ENCODE measurements at places on chromosomes 6 and 20.
A peak's percentile ranks its signal among the peaks of the same experiment; 100 is the strongest.

GRCh38 chr6:146286961-146287360 lies 256.7 kb upstream of the RAB32 start:
- no peak for DNase-seq

- DNase-seq: no peak
These were observed 18.8 kb upstream of the RALGAPA2 start for GRCh38 chr20:20731000-20731944.

DNA sequence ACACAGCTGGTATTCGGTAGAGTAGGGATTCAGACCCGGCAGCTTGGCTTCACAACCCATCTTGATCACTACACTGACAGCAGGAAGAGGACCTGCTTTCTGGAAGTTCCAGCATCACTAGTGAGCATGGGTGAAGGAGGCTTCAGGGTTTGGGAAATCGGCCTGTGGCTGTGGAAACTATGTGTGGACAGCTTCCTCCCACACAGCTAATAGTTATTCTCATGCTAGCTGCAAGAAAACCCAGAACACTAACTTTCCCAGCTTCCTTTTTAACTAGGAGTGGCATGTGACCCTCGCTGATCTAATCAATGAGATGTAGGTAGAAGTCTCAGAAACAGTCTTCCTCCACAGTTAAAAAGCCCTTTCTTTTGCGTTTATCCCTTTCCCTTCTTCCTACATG lies 36.3 kb upstream of the SIRPA start:
- no peak for DNase-seq

DNA sequence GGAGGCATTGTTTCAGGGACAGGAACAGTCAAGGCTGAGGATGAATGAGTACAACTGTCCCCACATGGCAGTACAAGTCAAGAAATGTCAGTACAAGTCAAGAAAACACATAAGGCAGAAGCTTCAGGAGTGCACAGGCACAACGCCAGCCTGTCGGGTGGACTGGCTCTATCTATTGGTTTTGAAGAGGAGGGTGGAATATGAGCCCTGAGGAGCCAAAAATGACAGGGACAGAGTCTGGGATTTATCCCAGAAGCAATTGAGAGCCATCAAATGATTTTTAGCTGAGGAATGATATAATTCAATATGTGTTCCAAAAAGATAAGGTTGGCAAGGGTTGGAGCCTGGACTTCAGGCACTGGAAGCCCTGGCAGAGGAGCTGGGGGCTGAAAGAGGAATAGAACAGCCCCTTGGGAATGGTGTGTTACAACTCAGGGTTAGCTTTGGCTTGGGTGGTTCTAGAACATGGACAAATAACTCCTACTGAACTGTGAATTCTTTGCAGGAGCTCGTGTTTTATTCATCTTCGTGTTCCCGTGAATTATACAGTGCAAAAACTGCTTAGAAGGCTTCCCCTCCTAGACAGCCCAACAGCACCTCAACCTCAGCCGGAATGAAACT lies 425.7 kb upstream of the ARID1B start:
- no peak for DNase-seq

DNA sequence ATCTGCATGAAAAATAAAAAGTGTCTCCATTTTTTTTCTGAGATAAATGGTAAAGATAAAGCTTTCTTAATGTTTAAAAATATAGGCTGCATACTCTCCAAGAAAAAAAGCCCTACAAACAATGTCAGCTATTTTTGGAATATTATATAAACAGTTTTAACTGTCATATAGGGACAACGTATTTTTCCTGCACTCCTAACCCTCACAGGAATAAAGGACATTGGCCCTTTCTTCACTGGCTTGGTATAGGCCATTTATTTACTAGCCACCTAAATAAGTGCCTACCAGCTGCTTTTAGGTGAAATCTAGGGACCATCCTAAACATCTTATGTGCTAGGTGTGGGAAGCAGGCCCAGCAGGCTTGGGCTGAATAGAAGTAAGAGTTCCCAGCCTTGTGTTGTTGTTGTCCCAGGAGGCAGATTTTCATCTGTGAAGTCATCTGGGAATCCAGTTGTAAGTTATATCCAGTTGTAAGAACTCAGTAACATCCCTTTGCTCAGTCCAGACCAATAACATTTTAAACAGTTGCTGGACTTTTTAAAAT lies 21.3 kb downstream of the FOXO3 start:
- DNase-seq: no peak

DNA sequence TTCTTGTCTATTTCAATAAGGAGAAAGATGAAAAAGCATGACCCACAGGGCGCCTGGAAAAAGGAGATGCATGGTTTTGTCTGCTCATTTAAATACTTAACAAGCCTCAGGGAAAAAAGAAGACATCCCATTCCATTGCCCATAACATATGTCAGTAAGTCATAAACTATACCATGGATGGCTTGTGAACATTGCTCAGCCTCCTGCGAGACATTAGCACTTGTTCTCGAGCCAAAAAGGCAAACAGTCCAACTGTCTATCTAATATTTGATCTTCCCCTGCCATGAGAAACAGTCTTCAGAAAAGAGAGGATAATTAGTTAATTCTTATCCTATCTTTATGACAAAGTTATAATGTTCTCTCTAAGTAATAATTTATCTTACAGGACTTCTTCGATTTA lies 527.4 kb downstream of the HACE1 start:
- DNase-seq: no peak

GRCh38 chr6:168712993-168713392 lies 272.0 kb downstream of the SMOC2 start:
- no peak for DNase-seq

DNA sequence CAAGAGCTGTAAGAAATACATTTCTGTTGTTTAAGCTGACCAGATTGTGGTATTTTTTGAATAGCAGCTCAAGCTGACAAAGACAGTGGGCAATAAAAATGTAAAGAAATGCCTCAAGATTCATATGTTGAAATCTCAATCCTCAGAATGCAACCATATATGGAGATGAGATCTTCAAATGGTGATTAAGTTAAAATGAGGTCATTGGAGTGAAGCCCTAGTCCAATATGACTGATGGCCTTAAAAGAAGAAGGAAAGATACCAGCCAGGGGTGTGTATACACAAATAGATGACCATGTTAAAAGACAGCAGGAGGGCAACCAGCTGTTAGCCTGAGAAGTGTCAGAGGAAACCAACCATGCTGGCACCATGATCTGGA lies 7.1 kb upstream of the DDO start:
- DNase-seq: no peak

DNA sequence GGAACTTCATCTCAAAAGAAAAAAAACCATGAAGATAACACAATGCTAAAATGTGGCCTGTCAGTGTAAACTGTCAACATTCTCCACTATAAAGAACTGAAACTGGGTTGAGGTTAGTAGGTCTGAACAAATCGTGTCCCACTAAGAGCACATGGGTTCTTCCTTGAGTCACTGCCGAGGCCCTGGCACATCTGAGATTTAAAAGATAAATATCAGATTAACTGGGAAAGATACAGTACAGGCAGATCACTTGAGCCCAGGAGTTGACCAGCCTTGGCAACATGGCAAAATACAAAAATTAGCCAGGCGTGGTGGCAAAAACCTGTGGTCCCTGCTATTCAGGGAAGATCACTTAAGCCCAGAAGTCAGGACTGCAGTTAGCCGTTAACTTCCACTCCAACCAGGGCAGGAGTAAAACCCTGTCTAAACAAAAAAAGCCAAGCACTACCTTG lies 5.6 kb downstream of the EEF1A1 start:
- DNase-seq: peak; percentile 63

DNA sequence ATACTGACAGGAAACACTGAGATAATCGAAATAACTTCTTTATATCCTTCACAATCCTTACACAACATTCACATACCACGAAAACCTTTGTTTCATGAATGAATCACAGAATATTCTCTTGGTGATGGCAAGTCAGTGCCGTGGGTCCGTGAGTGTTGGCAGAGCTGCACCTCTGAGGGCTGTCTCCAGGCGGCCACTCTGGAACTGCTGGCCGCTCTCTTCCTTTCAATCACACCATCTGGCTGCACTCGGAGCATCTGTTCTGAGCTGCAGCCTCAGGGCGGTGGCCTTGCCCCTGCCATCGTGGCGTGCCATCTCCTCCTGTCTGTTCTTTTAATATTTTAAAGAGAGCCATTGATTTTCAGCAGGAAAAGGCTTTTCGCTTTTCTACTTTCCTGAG lies 129.4 kb upstream of the AFDN start:
- no peak for DNase-seq

GRCh38 chr6:153411070-153411648 lies 280.1 kb upstream of the RGS17 start:
- DNase-seq: no peak

- DNase-seq: no peak
These were observed 48.3 kb downstream of the AKAP7 start for GRCh38 chr6:131183427-131184095.

- peak; percentile 87 for DNase-seq
These were observed 15.0 kb upstream of the IFNGR1 start for GRCh38 chr6:137233911-137234863.

- DNase-seq: no peak
These were observed 179.7 kb downstream of the ADGRG6 start for GRCh38 chr6:142481466-142481865.

DNA sequence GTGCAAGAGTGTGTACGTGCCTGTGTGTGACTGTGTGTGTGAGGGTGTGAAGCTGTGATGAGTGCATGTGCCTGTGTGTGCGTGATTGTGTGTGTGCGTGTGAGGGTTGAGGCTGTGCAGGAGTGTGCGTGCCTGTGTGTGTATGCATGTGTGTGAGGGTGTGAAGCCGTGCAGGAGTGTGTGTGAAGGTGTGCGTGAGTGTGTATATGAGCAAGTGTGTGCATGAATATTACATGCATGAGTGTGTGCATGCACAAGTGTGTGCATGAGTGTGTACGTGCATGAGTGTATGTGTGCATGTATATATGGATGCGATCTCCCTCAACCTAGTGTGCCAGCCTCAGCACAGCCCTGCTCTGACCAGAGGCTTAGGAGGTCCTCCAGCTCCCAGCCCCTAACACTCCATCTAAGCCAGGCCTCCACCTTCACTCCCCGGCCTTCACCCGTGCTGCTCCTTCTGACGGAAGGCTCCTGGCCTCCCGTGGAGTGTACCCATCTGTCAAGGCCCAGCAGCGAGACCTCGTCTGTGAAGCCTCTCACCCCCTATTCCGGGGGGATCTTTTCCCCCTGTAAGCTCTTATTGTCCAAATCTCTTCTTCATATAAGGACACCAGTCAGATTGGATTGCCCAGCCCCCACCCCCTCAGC lies 19.9 kb upstream of the PHACTR3 start:
- DNase-seq: no peak

GRCh38 chr6:133701633-133702331 lies 187.1 kb upstream of the TCF21 start:
- no peak for DNase-seq

DNA sequence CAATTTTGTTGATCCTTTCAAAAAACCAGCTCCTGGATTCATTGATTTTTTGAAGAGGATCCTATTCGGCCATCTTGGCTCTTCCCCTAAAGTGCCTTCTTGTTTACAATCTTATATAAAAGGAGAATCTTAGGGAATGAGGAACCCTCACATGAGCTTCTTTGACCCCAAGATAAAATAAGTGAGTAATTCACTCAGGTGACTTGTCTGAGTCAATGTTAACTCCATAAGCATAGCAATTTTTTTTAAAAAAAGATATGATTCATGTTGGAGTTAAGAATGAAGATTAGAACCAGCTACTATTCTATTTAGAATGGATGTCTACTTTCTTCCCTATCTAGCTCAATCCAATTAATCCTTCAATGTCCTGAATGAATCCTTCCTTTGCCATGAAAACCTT lies 21.0 kb downstream of the WASF1 start:
- no peak for DNase-seq

DNA sequence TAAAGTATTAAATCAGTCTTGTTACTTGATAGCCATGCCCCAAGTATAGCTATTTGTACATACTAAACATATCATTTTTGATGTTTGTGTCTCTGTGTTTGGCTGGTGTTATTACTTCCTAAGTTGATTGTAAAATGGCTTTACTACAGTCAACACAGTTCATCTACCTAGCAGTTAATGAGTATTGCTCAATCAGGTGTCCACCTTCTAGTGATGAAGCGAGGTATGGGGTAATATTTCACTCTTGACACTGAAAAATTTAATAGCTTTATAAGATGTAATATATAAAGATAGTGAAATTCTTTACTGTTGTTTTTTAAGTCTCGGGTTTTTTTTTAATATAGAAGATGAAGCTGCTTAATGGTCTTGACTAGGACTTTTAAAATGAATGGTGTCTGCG lies 18.9 kb downstream of the TMEM14A start:
- no peak for DNase-seq

- DNase-seq: no peak
These were observed 11.2 kb downstream of the BCL2L1 start for GRCh38 chr20:31711179-31712111.

GRCh38 chr20:38534756-38535155 lies 46.2 kb upstream of the ADIG start:
- DNase-seq: no peak

DNA sequence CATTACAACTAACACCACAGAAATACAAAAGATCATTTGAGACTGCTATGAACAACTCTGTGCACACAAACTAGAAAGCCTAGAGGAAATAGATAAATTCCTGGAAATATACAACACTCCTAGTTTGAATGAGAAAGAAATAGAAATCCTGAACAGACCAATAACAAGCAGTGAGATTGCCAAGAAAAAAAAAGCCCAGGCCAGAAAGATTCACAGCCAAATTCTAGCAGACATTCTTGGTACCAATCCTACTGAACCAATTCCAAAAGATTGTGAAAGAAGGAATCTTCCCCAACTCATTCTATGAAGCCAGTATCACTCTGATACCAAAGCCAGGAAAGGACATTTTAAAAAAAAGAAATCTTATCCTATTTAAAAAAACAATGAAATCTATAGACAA lies 7.0 kb upstream of the CDK19 start:
- no peak for DNase-seq

DNA sequence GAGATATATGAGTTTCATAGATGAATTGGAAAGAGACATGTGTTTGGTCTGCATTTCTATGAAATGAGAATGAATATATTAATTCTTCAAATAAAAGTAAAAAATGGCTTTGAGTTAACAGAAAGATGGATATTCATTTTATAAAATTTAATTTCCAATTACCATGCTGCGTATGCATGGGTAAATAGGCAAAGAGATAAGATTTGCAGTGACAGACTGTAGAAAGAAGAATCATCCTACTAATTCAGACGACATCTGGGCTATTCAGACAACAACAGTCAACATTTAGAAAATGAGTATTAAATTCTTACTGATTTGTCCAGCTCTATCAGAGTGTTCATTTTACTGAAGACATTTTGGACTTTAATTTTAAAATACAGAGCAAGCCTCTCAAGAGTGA lies 602.2 kb upstream of the NRSN1 start:
- no peak for DNase-seq

Measured in EL (cell line).